ENCODE measurements at places on chromosomes 12 and 14.

GRCh38 chr14:35403114-35403602, 1.4 kb downstream of the NFKBIA start:
- no peak for DNase-seq

GRCh38 chr12:81573228-81573627, 185.9 kb downstream of the PPFIA2 start:
- DNase-seq: no peak

GRCh38 chr12:47442310-47442709, 263.5 kb downstream of the RPAP3 start:
- no peak for DNase-seq

- DNase-seq: no peak
Measured at GRCh38 chr14:48454887-48455286, 779.5 kb upstream of the MDGA2 start.

GRCh38 chr12:130572553-130572952, 143.5 kb downstream of the RIMBP2 start:
- no peak for DNase-seq

GRCh38 chr14:88384718-88385117, 739 bp upstream of the SPATA7 start:
- DNase-seq: no peak

- no peak for DNase-seq
Measured at GRCh38 chr12:127636882-127637281, 630.1 kb upstream of the TMEM132C start.

DNA sequence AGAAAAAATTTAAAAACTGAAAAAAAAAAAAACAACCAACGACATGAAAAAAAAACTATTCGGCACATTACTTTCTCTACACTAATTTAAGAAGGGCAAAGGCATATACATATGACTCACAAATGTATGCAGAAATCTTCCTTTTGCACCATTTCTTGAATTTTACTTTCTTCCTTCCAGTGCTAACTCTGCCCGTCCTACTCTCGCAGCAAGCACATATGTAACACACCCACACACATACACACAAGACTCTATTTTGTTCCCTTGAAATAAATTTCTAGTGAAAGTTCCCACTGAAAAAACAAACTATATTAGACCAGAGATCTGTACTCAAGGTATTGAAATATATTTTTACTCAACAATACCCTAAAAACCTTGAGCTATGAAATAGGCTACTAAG, 14.6 kb downstream of the BTG1 start:
- no peak for DNase-seq

DNA sequence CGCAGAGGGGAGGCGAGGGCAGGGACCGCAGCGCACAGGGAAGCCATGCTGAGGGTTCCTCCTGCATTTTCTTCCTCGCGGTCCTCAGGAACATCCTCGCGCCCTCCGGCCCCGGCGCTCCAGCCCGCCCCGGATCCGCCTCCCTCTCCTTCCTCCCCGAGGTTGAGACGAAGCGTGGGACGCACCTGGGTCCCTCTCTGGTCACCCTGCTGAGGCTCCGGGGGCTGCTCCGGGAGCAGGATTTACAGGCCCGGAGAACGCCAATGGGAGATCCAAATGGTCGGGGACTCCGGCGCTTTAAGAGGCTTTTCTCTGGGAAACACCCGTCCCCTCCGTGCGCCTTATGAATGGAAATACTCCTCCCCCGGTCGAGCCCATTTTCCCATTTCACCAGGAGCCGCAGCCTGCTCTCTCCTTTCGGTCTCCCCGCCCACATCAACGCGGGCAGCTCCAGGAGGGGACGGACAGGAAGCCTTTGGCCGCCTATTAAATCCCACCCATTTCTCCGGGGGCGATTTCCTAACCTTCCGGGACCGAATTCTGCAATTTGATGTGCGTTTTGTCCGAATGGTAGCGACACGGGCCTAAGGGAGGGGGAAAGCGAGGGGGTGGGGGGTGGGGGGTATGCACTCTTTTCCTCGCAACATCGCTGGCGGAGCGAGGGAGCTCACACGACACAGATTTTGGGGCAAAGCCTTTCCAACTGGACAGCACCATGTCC, at the start of gene UNC79:
Gene UNC79, plus strand, starts transcription at position 625 of the 721 bp plus-strand sequence. Its CDS starts 91 bp downstream, at position 716.
- DNase-seq: no peak

DNA sequence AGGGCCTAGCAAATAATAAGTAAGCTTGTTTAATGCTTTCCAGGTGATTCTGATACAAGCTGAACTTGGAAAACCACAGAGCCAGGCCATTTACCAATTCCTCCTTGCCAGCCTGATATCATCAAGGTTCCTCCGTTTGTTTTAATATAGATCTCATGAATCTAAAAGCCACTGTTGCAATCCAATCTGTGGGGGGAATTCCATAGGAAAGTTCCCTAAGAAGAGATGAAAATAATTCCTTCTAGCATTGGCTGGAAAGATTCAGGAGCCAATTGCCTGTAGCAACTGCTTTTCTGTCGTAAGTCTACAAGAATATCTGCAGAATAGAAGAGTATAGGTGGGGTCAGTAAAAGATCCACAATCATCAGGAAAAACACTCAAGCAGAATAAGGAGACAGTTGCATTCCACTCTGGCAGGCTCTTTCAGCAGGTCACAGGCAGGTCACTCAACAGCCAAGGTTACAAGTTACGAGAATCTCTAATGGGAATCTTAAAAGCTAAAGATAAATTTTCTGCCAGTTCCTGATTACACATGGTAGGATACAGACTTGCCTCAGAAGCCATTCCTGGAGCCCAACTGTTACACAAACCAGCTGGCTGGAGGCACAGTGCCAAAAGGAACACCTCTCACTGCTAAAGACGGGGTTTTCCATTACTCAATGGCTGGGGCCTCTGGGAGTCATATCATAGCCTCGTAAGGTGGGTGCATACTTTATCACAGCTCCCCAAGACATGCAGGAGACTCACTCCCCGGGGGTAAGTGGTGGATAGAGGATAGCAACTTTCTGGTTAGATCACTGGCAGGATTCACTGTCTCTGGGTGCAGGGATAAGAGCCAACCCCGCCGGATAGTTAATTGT, 43.6 kb downstream of the FGD6 start:
- no peak for DNase-seq

DNA sequence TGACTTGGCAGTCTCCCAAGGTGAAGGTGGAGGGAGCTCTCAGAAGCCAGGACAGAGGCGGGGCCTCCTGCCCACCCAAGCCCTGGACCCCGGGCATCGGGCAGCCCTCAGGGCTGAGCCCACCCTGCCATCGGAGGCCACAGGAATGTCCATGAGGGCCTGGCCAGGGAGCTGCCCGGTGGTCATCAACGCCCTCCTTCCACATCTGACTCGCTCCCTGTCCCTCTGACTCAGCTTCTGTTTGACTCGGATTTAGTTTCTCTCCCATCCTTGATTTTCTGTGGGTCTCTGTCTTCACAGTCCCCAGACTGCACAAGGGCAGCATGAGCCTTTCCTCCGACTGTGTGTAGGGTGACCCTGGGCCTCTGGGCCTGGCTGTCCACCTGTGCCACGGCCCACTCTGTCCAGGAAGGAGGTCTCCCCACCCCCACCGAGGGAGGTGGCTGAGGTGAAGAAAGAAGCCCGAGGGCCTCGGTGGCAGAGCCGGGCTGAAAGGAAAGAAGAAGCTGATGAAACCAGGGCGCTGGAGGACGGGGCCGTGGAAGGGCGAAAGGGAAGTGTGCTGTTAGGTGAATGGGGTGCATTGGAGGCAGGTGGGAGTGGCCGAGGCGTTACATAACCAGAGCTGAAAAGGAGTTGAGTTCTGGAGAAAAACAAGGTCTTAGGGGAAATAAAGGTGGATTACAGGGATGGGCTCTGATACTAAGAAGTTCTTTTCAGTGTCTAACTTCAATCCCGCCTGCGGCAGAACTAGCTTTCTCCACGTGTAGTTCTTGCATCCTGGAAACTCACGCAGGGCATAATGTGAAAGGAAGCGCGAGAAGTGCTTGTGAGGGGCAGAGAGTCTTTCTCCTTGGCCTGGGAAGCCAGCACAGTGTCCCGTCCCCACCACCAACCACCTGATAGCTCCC, 16.7 kb upstream of the TMEM106C start:
- no peak for DNase-seq

DNA sequence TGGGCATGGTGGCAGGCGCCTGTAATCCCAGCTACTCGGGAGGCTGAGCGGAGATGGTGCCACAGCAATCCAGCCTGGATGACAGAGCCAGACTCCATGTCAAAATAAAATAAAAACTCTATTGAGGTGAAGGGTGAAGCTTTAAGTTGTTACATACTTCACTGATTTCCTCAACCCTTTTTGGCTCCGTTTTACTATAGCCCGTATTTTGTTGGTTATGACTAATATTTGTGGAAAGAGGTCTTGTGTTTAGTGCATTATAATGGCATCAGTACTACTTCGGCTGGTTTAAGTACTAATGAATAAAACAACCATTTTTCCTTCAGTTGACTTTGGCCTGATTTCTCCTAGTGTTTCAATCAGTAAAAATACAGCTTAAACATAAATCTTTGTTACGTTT, 27.0 kb upstream of the SLC2A14 start:
- DNase-seq: no peak

DNA sequence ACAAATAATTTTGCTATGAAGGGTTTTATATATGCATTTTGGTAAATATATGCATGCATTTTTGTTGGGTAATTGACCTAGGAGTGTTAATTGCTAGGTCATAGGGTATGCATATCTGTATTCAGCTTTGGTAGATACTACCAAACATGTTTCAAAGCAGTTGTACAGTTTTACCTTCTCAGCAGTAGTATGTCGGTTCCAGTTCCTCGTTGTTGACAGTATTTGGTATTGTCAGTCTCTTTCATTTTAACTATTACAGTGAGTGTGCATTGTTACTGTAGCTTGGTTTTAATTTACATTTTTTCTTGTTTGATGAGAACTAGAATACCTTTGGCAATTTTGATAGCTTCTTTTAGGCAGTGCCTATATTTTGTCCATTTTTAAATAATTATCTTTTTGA, 98.9 kb downstream of the ARID2 start:
- DNase-seq: no peak

DNA sequence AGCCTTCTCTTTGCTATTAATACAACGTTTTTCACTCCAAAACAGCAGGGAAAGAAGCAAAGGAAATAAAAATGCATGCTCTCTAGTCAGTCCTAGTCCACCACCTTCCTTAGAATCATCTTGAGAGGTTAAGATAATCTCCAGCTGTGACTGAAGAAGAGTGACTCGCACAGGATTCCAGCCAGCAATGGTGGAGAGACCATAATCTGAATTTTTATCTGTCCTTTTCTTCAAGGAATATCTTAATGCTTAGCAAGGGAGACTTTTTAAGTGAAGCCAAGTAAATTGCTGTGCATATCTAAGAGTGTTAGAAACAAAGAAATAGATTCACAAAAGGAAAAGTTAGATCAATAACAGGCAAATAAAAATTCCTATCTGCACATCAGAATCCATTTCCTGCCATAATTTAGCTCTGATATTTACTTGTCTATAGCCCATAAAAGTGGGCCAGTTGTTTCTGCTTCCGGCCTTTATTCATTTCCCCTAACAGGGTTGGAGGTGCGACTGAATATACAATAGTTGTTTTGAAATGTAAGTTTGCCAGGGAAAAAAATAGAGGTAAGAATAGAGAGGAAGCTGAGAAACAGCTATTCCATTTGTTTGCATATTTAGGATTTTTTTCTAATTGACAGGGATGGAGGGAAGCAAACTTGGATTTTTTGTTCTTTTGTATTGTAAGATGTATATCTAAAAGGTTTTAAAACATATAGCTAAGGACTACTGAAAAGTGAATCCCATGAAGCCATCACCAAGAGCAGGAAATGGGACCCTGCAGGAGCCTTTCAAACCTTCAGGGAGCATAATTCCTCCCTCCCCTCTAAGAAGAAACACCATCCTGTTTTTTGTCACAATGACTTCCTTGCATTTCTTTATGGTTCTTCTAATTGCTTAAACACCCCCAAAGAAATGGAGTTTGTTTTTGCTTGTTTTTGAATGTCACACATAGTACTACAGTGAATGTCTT, 154.0 kb downstream of the ITPR2 start:
- DNase-seq: no peak

GRCh38 chr12:63152321-63152700, 1.3 kb upstream of the AVPR1A start:
- DNase-seq: no peak

DNA sequence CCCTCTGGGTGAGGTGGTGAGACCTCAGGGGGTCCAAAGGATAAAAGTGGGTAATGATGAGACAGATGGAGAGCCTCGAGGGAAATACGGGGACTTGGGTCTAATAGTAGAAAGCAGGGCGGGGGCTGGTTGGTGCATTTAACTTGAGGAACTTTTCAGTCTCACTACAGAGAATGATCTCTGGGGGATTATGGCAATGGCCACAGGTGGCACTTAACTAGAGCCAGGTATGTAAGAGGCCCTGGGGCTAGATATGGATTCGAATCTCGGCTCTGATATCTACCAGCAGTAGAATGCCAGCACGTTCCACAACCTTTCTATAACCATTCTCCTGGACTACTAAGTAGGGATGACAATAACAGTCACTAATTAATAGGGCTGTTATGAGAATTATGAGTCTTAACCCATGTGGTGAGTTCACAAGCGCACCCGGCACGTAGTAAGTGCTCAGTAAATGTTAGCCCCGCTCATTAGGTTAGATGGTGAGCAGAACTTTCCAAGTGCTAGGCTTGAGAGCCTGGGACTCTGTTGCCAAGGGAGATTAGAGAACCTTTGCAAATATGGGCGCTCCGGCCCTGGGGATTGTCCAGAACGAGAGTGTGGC, 888 bp upstream of the PLXNC1 start:
- DNase-seq: no peak

DNA sequence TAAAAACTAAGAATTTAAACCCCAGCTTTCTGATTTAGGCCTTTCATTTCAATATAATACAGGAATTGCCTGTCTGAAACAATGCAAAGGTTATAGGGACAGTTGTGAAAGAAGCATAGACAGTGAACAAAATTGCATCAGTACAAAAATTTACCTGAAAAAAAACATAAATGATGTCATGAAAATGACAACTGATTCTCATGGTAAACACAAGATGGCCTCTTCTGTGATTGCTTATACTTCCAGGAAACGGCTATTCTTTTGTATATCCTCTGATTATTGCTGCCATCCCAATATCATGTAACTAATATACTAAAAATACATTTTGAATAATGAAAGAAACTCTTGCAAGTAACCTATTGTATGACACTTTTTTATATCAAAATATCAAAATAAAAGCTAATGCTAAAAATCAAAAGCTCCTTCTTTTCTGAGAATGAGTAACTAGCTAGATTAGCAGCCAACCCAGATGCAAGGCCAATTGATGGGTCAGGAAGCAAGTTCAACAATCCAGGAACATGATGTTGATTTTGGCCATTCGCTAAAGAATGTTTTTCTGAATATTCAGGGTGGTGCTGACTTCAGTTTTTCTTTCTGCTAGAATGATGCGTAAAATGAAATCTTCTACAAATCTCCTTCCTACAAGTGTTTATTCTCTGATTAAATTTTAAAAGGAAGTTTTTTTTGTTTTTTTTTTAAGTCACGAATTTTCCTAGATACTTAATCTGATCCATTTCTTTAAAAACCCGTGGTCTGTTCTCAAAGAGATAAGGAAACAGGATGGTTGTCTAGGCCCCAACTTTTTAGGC, 83.6 kb downstream of the ALX1 start:
- DNase-seq: no peak

Measured in activated CD8-positive, alpha-beta memory T cell treated with anti-CD3 and anti-CD28 coated beads for 1 hour (primary cell).